Upper lobe of left lung (tissue), 6 donors: ENCODE measurements at places on chromosomes 5 and 9.
A peak's percentile ranks its signal among the peaks of the same experiment; 100 is the strongest.

GRCh38 chr5:179841621-179842020 lies 17.0 kb downstream of the MRNIP start:
- H3K27me3 ChIP-seq = no peaks in the 10 kb centered on the region
- H3K4me3 ChIP-seq = no peak overlapping the region
- peaks cover 68% of the 10 kb centered on the region for H3K36me3 ChIP-seq

- peak within 1 kb of the TSS; percentile 50 for H3K4me3 ChIP-seq
- H3K36me3 ChIP-seq = no peaks in the 10 kb centered on the region
- peaks cover 14% of the 10 kb centered on the region for H3K4me1 ChIP-seq
- DNase-seq = peak; percentile 95
- peaks cover 2% of the 10 kb centered on the region for H3K27me3 ChIP-seq
- peak within 1 kb of the TSS; percentile 4 for H3K27ac ChIP-seq
Measured at GRCh38 chr9:128203024-128203706, at the start of gene DNM1. Gene DNM1 (plus strand): TSS chr9:128203379. CDS start chr9:128203471, 92 bp downstream.

- no peaks in the 10 kb centered on the region for H3K36me3 ChIP-seq
- no peak overlapping the region for H3K4me3 ChIP-seq
- no peak for DNase-seq
- H3K4me1 ChIP-seq = no peaks in the 10 kb centered on the region
- H3K27ac ChIP-seq = no peak overlapping the region
- no peaks in the 10 kb centered on the region for H3K27me3 ChIP-seq
Measured at GRCh38 chr9:18596920-18597319, 123.0 kb downstream of the ADAMTSL1 start.

- peaks cover 43% of the 10 kb centered on the region for H3K4me1 ChIP-seq
- H3K4me3 ChIP-seq = no peak overlapping the region
- no peaks in the 10 kb centered on the region for H3K27me3 ChIP-seq
- peaks cover 81% of the 10 kb centered on the region for H3K36me3 ChIP-seq
Measured at GRCh38 chr5:134578578-134579283, 53.3 kb downstream of the JADE2 start.
